ENCODE measurements at places on chromosomes 5 and 9.
A peak's percentile ranks its signal among the peaks of the same experiment; 100 is the strongest.

- no peak for DNase-seq
Measured at GRCh38 chr5:42109006-42109572, 184.0 kb downstream of the FBXO4 start.

DNA sequence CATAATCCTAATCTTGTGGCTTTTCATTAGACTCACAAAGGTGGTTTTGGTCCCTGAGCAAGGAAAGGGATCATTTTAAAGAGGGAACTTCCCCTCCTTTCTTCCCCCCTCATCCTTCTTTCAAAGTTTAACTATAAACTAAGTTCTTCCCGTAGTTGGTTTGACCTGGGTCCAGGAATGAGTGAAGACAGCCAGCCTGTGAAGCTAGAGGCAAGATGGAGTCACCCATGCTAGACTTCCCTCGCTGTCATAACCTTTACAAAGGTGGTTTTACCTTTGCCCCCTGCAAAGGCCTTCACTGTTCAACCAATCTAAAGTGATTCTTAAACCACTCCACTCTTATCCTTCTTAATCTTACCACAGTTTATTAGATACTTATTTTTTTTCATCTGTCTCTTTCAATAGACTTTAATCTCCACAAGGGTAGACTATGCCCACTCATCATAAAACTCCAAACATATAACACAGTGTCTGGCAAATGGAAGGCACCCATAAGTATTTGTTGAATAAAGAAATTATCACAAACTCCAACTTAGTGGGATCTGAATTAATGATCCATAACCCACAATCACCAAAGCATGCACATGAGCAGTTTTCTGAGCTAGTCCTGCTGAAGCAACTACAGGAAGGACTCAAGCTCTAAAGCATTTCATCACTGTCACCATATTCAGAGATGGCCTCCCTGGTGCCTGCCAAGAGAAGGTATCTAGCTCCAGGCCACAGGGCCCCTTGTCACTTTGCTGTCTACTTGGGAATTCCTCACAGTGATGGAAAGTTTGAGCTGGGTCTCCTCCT, 369.0 kb downstream of the SPOCK1 start:
- no peak for DNase-seq

- DNase-seq = no peak
Measured at GRCh38 chr5:11903614-11904264, 507 bp downstream of the CTNND2 start.

- DNase-seq = no peak
Measured at GRCh38 chr5:127650022-127650421, 1.1 kb downstream of the CTXN3 start.

- no peak for DNase-seq
Measured at GRCh38 chr9:107874137-107874536, 384.6 kb upstream of the KLF4 start.

GRCh38 chr9:6243746-6244145, 28.1 kb downstream of the IL33 start:
- no peak for DNase-seq

- DNase-seq = no peak
Measured at GRCh38 chr5:148491793-148492184, 108.0 kb downstream of the FBXO38 start.

- DNase-seq = no peak
Measured at GRCh38 chr9:128244091-128244836, 31.5 kb downstream of the GOLGA2 start.

- DNase-seq = no peak
Measured at GRCh38 chr9:18428661-18429060, 45.3 kb upstream of the ADAMTSL1 start.

DNA sequence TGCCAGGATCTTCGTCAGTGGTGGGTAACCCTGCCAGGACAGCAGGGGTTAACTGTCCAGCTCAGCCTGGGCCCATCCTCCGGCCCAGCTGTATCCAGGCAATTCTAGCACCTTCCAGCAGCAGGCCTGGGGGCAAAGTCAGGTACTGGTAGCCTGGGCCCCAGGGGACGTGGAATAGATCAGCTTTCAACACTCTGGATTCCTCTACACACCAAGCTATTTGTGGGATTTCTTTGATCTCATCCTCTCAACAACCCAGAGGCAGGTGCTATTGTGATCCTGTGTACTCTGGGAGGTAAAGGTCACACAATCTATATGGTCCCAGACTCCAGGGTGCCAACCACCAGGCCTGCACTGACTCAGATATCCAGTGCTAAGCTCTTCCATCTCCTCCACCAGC, 8.7 kb upstream of the SPOUT1 start:
- no peak for DNase-seq

DNA sequence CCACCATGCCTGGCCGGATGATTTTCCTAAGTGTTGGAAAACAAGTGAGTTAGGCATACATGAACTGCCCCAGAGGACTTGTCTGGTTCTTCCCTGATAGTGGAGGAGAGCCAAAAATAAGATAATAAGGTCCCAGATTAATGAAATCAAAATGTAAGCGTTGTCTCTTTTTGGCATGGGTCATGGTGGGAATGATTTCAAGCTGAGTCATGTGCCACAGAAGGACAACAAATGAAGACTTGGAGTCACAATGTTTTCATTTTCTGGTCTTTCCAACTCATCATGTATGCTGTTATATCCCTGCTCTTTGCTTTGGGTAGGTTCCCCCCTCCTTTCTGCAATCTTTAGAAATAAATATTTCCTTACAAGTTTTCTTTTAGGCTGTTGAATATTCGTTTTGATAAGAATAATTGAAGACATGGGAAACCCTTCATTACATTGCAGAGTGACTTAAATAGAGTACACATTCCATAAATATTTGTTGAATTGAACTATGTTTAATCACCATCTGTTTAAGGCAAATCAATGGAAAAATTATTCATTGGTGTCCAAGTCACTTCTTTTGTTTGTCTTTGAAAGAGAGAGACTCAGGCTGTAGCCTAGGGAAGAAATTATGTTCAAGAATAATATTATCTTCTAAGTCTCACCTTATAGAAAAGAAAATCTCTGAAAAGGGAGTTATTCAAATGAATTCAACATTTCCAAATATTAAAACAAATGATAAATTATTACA, 196.3 kb downstream of the CSNK1G3 start:
- DNase-seq = no peak

DNA sequence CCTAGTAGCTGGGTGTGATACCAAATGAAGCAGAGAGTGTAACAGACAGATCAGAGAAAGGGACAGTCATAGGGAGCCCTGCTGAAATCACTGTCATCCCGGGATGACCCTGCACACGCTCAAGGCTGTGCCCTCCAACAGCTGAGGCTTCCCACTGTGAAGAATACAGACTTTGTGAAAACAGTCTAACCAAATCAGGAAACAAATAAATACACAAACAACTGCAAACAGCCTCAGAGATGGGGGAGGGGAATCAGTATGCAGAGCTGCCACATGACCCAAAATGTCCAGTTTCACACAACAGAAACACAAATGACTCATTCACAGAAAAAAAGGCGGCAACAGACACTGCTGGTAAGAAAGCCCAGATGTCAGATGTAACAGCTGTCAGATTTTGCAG, 101.9 kb downstream of the ADAMTS2 start:
- DNase-seq = no peak

DNA sequence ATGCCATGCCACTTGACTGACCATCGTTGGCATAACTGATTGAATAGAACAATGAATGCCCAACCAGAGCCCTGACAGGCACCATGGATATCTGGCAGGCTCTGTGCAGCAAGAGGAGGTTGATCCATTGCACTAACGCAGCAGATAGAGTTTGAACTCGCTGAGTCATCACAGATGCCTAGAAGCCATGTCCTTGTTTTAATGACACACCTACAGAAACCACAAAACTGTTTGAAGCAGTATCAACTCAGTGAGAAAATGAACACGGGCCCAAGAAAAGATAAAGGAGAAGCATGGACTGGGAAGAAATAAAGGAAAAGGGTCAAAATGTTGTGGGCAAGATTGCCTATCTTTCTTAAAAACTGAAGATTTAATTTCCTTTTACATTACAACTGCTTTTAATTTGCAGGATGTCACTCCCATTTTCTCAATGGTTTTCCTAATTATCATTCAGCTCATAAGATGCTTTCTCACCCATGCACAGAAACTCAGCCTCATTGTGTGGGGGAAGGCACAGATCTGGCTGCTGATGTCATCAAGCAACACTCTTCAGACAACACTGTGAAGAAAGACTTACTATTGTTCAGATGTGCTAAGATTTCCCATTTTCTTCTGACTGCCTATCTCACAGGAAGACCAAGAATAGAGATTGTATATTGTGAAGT, 129.0 kb downstream of the PIK3R1 start:
- DNase-seq = peak; percentile 24

- DNase-seq = no peak
Measured at GRCh38 chr9:122904466-122904822, 715 bp downstream of the RC3H2 start.

DNA sequence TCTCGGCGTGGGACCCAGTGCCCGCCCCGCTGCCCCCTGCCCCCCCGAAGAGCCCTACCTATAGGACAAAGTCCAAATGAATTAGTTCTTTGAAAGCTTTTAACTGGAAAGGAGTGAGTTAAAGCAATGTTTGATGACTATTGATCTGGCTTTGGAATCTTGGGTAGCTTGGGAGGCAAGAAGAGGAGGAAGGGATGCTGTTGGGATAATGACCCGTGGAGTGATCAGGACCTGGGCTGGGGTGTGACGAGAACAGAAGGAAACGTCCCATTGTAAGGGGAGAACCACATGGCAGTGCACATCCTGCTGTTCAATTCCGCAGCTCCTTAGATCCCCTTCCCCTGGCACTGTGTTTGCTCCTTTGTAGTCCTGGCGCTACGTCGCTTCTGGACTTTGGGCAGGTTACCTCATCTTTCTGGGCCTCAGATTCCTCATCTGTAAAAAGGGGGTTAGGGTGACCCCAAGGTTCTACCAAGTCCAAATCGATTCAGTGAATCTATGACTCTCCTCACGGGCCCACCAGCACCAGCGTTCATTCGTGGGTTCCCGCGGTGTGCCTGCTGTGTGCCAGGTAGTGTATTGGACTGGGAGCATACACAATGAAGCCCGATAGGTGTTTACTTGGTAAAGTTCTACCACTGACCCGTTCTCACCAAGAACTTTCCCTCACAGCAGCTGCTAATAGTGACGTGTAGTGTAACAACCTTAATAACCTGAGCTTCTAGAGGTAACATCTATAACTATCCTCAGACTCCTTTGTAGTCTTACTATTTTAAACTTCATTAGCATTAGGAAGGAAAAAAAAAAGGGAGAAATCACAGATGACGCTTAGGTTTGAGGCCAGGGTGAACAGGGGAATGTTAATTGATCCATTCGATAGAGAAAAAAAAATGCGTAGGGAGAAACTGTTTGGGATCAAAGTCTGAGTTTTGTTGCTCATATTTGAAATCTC, 1.1 kb upstream of the NADK2 start:
- no peak for DNase-seq

- DNase-seq = no peak
Measured at GRCh38 chr5:101728933-101729332, 567.2 kb downstream of the SLCO4C1 start.

GRCh38 chr9:72506615-72507014, 14.8 kb upstream of the TMC1 start:
- DNase-seq = no peak

DNA sequence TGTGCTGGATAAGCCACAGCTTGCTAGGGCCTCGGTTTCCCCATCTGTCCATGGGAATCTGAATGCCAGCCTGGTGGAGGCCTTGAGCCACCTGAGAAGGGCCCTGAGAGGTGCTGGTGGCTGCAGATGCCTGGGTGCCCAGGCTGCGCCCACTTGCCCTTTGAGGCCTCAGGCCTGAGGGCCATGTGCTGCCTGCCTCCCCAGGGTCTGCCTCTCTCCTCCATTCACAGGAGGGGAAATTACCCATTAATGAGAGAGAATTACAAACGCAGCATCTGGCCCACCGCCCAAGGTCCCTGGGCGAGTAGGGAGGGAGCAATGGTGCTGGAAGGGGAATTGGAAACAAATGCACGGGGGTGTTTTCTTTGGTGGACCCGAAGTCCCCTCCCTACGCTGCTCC, 59.6 kb downstream of the BARX1 start:
- no peak for DNase-seq

DNA sequence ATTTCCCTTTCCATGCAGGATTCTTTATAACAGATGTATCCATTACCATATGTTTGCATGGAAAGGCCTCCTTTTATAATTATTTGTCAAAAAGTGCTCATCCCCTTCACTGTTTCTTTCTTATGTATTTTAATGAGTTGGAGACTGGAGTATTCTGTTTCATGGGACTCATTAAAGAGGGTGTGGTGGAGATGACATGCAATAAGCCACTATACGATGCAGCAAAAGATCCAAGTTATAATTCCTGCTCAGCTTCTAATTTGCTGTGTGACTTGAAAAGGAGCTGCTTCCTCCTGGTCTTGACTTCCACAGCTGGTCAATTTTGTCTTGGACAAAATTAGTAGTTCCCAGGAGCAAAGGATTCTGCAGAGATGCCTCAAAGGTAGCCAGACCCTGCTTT, 13.9 kb downstream of the SGCD start:
- DNase-seq = no peak

GRCh38 chr5:132190161-132190817, 37.4 kb downstream of the P4HA2 start:
- peak; percentile 44 for DNase-seq

DNA sequence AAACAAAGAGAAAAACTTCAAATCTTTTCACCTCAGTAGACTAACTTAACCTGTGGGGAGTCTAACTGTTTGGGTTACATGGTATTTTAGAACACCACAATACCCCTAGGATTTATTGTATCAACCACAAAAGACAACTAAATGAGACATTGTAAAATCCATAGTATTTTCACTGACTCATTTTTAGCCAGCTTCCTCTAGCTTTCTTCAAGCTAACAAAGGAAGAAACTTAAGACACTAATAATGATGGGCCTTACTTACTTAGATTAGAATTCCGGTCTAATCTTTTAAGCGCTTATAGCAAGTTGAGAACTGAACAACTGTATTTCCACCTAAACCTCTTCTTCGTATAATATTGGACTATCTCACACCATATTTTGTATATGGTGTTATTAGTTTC, 529.3 kb downstream of the DMRTA1 start:
- DNase-seq = no peak

GRCh38 chr9:136147890-136148714, 29.4 kb upstream of the TMEM250 start:
- no peak for DNase-seq

DNA sequence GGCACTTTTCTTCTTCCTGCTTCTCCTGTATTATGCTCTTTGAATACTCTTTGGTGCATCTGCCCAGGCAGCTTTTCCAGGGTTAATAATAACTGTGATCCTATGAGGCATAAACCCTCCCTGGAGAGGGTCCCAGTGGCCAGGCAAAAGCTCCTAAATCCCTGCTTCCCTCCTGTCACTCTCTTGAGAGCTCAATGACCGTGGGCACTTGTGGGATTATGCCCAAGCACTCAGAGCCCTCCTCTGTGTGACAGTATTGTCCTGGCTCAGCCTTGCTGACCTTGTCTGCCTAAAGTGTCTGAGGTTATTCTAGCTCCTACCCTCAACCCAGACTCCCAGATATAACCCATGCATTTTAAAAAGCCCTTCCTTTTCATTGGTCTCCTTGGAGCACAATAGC, 51.9 kb downstream of the GALNT10 start:
- DNase-seq = no peak

DNA sequence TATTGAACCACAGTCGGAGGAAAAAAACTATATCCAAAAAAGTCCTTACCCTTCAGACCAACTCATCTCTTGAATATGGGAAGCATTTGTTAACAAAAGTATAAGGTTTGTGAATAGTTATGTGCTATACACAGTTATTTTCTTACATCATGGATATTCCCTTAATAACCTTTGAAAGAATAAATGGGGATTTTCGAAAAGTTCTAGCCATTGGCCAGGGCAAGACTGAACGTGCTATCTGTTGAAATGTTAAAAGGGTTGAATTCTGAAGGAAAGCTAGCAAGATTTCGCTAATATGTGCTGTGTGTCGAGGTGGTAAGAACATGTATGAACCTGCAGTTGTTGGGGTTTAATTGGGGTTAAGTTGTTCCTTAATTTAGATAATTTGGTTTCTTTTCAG, 140.8 kb downstream of the SMARCA2 start:
- no peak for DNase-seq
